Bronchial epithelial cell (primary cell): ENCODE measurements at places on chromosomes 5 and 9. TPM values are rescaled to one million over a fixed set of nuclear protein-coding genes. Genes with fewer than 3 reads are reported as not detected.

DNA sequence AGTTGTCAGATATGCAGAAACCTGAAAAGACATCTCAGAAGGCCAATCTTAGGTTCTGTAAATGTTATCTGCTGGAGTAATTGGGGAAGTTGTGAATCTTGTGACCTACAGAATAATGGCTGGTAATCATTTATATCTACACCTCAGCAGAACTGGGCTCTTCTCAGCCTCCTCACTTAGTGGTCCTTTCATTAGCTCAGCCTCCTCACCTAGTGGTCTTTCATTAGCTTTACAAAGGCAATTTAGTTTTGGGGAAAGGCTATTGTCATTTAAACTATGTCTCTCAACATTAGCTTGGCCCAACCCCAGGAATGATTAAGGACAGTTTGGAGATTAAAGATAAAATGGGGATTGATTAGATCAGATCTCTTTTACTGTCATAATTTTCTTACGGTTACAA lies 284.2 kb upstream of the SGCD start:
- DNase-seq: no peak

- no peak for DNase-seq
Observed at GRCh38 chr5:99398976-99399375, 470.2 kb upstream of the CHD1 start.

GRCh38 chr5:74581988-74582365 lies 58.6 kb downstream of the ENC1 start:
- peak; percentile 15 for DNase-seq

DNA sequence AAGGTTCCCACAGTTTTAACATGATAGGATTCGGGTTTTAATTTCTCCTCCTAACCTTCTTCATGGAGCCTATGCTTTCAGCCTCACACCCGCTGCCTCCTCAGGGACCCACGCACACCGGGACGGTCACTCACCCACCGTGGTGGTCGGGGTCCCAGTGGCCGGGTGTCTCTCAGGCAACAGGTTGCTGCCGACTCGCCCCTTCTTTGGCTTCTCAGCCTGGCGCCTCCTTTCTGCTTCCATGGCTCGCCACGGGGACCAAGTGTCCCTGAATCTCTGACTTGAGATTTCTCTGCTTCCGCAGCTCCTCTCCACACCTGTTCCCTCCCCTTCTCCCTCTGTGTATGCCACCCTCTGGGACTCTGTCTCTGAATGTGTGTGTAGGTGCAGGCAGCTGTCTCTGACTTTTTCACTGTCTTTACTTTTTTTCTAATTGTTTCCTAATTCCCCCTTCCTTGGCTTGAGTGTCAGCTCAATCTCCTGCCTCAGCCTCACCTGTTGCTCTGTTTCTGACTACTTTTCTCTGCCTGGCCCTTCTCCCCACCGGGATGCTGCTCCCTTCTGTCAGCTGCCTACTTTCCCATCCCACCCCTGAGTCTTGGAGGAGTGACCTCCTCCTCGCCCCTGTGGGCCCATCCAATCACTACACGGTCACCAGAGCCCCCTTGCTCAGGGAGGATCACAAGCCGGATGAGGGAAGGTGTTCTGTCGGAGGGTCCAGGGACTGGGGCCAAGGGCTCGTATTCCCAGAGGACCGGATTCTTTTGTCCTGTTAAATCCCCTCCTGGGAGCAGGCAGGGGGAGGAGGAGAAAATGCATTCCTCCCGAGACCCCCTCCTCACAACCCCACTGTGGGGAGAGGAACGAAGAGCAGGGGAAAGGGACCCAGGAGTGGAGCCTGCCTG lies at the start of gene PROP1:
PROP1 (minus strand) TSS at position 552 of the 905 bp plus-strand sequence; CDS start at position 243, 309 bp downstream.
- no peak for DNase-seq

DNA sequence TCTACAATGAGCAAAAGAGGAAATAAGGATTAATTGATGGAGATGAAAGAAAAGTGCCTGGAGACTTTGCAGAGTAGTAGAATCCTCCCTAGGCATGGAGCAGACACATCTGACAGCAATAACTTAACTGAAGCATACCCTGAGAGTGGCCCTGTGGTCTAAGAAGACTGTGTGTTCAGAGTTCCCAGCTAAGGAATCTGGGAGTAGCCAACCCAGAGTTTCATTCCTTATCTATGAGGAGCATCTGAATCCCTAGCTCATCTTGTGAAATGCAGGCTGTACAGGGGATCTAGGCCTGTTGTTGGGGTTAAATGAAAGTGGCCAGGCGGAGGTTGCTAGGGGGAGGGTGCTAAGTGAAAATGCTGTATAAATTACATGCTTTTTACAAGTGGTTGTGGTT lies 233.1 kb upstream of the FBXL7 start:
- DNase-seq: no peak

- DNase-seq: no peak
Observed at GRCh38 chr5:137034764-137035479, 464.2 kb downstream of the SPOCK1 start.

- DNase-seq: no peak
Observed at GRCh38 chr5:16709691-16710433, 93.1 kb upstream of the RETREG1 start.

DNA sequence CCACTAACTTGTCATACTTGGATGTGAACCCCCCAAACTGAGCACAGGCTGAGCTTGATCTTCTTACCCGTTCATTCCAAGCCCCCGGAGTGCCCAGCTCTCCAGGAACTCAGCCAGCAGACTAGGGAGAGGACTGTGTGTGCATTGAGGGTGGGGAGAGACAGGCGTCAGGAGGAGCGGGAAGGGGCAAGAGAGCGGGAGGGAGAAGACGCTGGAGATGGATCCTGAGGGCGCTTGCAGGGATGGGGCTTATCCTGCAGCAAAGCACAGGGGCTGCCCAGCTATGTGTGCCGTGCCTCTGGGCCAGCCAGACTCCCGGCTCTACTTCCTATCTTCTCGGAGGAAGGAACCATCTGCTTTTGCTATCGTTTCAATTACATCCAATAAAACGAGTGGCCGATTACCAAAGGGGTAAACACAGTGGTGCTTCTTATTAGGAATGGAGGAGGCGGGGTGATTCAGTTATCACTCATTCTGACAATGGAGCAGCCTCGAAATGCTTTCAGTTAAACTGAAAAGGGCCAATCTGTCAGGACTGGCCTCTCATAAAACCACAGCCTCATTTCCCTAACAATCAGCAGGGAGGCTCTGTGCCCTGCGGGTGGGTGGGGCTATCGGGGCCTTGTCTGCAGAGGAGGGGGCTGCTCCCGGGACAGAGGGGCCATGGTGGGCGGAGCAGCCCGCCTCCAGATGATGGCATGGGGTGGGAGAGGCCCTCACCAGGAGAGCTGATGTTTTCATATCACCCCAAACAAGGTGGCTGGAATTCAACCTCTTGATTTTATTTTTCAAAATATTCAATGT lies 168.2 kb downstream of the DAB2IP start:
- DNase-seq: peak; percentile 84

- no peak for DNase-seq
Observed at GRCh38 chr9:90307891-90308290, 334.7 kb downstream of the DIRAS2 start.

DNA sequence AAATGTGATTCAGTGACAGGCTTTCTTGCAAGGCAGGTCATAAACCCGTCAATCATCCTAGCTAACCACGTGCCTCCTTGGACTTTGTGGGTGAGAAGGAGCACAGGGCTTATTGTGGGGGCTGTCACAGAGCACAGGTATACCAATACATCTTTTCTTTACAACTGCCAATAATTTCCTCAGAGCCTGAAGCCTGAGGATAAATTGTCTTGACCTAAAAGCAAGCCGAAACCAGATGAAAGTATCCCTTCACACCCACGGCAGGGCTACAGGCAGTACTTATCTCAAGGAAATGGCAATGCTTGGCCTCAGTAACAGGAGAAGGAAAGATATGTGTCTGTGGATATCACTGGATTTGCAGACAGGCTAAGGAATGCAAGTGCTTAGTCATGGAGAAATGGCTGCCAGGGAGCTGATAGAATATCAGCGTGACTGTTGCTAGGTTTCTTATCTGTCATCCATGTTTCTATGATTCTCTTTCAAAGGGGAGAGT lies 90.3 kb upstream of the ZNF366 start:
- DNase-seq: peak; percentile 88

MRPS2 gene
- total RNA-seq: 15.5 and 17.8 TPM in 2 replicates

ANKS6 gene
- 20.1 and 32.1 TPM in 2 replicates for total RNA-seq

NXNL2 gene
- 0.26 TPM in 1 of 2 replicates, not detected in the other for total RNA-seq

SELENOP gene
- 5.8 and 17.3 TPM in 2 replicates for total RNA-seq

SPINK13 gene
- total RNA-seq: not detected in 2 replicates
